ENCODE measurements at places on chromosomes 3 and 15.

- no peak for DNase-seq
Observed at GRCh38 chr3:43998370-43998835, 243.3 kb upstream of the TOPAZ1 start.

DNA sequence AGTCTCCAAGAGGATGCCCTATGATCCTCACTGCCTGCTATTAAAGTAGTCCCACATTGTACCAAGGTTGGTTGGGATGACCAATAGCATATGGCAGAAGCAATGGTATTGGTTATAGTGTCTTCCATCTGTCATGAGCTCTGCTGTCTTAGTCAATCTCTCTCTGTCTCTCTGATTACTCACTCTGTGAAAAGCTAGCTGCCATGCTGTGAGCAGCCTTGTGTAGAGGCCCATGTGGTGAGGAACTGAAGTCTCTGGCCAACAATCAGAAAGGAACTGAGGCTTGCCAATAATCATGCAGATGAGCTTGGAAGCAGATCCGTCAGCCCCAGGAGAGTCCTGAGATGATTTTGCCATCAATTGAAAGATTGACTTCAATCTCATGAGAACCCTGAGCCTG, 60.3 kb upstream of the CFAP161 start:
- no peak for DNase-seq

DNA sequence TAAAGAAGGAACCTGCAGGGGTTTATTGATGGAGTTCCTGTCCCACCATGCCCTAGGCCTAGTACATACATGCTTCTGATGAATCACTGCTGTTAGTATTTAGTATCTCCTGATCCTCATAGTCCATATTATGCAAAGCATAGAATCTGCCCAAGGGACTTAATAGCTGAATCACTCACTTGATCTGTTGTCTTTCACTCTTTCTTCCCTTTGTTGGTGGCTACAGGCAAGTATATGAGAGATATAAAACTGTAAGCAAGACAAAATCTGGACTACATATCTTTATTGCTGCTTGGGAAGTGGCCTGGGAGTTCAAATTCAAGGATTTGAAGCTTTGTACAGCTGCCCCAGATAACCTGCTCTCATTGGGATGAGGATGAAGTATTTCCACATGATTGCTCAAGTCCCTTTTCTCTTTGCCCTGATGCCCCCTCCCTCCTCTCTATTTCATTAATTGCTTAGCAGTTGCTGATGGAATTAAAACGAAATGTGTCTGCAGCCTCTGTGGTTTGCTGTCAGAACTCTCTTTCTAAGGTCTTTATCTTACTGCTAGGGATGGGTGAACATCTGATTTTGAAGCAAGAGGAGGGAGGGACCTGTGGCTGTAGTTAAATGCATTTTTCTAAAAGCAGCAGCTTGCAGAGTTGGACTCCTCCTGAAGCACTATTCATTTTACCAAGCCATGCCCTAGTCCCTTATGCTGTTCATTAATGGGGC, 114.1 kb downstream of the ZNF609 start:
- DNase-seq, result no peak

GRCh38 chr3:38271553-38271952, 5.9 kb downstream of the SLC22A13 start:
- no peak for DNase-seq

- DNase-seq, result no peak
Observed at GRCh38 chr3:13644341-13645117, 95.6 kb downstream of the FBLN2 start.

- no peak for DNase-seq
Observed at GRCh38 chr3:85384372-85384771, 425.6 kb downstream of the CADM2 start.

GRCh38 chr3:68793759-68794701, 138.3 kb downstream of the TAFA4 start:
- DNase-seq, result no peak

DNA sequence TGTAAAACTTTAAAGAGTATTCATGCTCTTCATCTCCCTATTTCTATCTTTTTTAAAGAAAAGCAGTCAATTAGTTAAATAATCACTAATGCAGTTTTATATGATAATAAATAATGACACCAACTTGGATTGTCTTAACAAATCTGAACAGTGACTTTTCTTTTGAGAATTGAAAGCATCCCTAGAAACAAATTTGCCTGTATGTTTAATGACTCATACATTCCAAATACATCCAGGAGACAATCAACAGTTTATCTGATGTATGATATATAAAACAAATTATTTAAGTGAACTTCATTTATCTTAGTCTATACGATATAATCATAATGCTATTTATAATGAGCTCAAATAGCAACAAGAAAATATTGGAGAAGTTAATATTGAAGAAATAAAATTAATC, 78.0 kb downstream of the ALCAM start:
- no peak for DNase-seq

GRCh38 chr3:82080261-82080660, 318.8 kb upstream of the GBE1 start:
- DNase-seq, result peak; percentile 2

DNA sequence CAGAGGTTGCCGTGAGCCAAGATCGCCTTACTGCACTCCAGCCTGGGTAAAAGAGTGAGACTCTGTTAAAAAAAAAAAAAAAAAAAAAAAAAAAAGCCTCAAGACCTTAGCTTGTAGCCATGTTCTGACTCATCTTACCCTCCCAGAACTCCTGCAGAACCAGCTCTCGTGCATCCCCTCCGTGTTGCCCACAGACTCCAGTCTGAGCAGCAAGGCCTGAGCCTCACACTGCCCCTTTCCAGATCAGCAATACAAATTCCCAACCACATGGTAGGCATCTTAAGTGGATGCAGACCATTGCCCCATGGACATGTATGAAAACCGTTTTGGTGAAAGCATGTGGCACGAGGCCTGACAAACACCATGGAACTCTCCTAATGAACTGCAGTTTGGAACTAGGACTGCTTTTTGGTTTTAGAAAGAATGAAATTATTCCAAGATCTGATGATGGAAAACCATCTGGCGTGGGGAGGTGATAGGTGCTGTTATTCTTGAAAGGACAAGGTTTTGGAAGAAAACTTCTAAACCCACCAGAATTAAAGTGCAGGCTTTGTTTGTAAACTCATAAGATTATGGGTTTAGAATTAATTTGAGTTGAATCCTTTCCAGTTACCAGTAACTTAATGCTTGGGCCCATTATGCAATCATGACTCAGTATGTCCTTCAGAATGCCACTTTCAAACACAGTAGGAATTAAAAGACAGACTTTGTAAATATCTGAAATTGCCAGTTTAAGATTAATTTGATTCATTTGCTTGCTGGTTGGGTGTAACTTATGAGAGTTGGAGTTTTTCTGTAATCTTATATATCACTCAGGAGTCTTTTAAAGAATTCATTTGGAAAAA, 163.7 kb upstream of the LRTM1 start:
- DNase-seq, result no peak

DNA sequence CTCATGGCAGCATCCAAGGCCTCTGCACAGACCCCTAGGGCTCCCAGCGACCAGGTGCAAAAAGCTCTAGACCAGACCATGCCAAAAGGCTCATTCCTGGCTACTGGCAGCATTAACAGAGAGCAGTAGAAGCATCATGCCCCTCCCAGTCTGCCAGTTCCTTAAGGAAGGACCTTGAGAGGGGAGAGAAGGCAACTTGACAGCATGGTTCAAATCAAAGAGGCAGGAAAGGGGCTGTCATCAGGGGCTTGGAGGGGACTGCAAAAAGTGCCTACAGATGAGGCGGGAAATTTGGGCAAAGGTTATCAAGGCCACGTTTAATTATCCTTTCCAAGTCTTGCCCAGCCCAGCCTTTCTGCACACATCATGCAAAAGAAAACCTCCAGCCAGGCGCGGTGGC, 64.7 kb downstream of the SSUH2 start:
- DNase-seq, result no peak

DNA sequence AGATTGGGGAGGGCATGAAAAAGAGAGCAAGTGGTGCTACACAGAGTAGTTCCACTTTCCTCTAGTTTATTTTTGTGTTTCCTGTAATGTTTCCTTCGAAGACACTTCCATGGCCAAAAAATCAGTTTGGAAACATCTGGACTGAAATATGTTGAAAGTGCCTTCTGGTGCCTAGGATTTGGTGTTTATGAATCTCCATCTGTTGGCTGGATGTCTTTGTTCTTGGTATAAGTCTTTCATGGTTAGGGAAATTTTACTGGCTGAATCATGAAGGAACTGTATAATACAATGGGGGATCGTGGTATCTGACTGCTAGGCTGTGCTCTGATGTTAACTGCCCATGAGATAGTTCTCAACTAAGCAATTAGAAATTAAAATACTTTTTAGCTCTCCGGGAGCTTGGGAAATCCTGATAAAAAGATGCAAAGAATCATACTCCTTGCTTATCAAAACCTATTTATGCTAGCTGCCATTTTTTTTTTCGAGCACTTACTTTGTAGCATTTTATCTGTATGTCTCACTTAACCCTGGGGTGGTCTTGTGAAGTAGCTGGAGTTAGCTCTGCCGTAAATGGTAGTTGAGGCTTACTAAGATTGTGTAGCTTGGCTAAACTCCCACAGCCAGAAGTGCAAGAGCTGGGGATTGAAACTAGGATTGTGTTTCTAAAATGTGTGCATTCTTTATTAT, 21.9 kb downstream of the AKAP13 start:
- DNase-seq, result no peak

DNA sequence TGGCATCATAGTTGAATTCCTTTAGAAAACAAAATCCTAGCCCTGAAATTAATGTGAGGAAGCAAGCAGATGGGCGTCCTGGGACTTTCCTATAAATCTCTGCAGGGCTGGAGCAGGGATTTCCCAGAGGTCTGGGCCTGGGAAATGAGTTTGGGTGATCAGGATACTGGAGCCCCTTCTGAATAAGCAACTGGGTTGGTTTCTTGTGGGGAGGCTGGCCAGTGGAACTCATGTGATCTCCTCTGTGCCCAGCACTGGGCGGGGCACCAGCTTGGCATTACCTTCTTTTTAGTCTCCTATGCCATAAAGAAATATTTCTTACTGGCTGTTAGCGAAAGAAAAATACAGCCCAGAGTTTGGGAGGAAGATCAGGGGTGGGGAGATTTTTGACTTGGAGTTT, 1.7 kb downstream of the THSD4 start:
- DNase-seq, result no peak

DNA sequence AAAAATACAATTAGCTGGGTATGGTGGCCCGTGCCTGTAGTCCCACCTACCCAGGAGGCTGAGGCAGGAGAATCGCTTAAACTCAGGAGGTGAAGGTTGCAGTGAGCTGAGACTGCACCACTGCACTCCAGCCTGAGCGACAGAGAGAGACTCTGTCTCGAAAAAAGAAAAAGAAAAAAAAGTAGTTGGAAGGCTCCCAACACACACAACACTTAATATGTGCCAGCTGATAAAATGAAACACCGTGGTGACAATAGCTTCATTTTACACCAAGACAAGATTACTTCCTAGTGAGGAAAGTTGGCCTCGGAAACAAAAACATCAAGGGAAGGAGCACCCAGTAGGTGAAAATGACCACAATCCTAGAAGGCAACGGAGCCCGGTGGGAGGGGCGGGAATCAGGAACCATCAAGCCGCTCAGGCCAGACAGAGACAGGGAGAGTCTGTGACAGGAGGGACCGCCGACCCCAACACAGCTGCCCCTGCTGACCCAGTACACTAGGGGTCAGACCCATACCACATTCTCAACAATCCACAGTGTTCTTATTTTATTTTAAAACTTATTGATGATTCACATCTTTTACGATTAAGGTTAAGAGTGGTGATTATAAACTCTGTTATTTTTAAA, 54.5 kb upstream of the OCA2 start:
- DNase-seq, result no peak

DNA sequence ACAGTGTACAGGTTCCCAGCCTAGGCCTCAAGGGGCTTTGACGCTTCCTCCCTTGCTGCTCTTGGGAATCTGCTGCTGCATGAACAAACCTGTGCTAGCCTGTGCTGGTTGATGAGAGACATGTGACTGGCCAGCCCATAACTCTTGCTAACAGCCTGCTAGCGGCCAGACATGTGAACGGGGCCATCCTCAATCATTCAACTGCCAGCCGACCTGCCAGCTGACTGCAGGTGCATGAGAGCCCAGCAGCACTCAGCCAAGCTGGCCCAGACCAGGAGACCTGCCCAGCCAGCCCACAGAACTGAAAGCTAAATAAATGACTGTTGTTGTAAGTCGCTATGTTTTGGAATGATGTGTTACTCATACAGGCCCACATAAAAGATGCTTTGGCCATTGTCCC, 82.4 kb upstream of the DLG1 start:
- DNase-seq, result no peak

DNA sequence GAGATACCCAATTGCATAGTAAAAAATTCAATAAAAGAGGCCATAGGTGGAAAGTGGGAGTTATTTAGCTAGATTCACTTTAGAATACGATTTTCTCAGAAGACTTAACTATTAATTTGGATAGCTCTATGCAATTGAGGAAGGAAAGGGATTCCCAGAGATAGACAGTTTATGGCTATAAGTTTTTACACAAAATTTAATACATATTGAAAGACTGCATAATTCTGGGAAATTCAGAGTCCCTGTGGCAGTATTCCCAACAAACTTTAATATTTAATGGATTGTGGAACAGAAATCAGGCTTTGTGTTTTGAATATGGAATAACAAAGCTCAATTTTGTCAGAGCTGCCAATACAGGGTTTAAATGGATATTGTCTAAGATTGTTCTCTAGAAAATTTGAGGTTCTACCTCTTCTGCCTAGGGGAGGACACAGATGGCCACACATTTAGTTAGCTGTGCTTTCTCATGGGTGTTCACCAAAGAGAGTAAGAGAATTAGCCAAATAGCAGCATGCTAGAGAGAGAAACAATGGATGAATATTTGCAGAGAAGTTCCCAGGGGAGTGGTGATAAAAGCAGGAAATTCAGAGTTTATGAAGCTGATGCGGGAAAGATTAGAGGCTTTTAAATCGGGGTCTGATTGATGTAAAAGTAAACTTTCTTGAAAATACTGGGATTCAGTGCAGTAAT, 8.5 kb downstream of the ISL2 start:
- no peak for DNase-seq

DNA sequence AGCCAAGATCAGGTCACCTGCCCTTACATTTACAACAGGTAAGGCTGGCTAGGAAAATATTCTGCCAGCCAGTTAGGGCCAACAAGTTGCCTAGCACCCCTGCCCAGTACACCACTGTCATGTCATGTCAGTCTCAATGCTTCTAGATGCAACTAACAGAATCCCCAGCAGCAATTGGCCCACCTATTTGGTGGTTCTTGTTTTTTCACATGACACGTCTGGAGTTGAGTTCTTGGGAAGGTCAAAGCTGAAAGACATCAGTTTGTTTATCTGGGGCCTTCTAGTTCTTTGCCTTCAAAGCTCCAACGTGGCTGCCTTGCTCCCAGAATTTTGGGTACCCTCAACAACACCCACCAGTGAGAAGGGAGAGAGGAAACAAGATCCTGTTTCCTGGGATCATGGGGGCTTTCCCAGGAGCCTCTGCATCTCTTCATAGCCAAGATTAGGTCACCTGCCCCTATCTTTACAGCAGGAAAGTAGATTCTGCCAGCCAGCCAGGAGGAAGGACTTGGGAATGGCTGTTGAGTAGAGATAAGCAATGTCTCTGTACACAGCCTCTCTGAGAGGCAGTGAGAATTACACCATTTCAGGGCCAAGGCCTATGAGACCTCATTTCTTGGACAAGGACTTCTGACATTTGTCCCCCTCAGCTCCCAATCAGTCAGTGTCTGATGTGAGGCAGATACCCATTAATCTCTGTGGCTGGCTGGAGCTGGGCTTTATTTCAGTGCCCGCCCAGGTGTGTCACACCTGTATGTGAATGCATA, 8.6 kb downstream of the GPX1 start:
- no peak for DNase-seq

- no peak for DNase-seq
Observed at GRCh38 chr15:98113327-98113726, 152.8 kb downstream of the ARRDC4 start.

GRCh38 chr15:100163961-100164360, 177.8 kb downstream of the ADAMTS17 start:
- DNase-seq, result no peak

All from NB4 (cell line).